ENCODE measurements at places on chromosomes 6 and 20. TPM values are rescaled to one million over a fixed set of nuclear protein-coding genes. Genes with fewer than 3 reads are reported as not detected.

The SLC22A3 gene
- 7.4 TPM for polyA plus RNA-seq

The DEFB132 gene
- polyA plus RNA-seq = 0.24 TPM

The BEND6 gene
- 0.86 TPM for polyA plus RNA-seq

The NKX2-4 gene
- not detected for polyA plus RNA-seq

The PTPRK gene
- 9.2 TPM for polyA plus RNA-seq

The PLEKHG1 gene
- 2.8 TPM for polyA plus RNA-seq

The VGLL2 gene
- polyA plus RNA-seq = not detected

The CDSN gene
- not detected for polyA plus RNA-seq

The PDE7B gene
- 4.6 TPM for polyA plus RNA-seq

The SPAG4 gene
- 13.1 TPM for polyA plus RNA-seq

The DUSP15 gene
- 143 TPM for polyA plus RNA-seq

The DZANK1 gene
- 3.9 TPM for polyA plus RNA-seq

The LPA gene
- not detected for polyA plus RNA-seq

The OVOL2 gene
- polyA plus RNA-seq = 4.1 TPM

The TMEM217 gene
- 0.67 TPM for polyA plus RNA-seq

The ATXN1 gene
- polyA plus RNA-seq = 4.2 TPM

The HTR1E gene
- not detected for polyA plus RNA-seq

The LY6G6D gene
- not detected for polyA plus RNA-seq

The SLC13A3 gene
- polyA plus RNA-seq = 241 TPM

The GGTLC1 gene
- polyA plus RNA-seq = not detected

The RAET1L gene
- polyA plus RNA-seq = not detected

The SLC22A2 gene
- 73.7 TPM for polyA plus RNA-seq

The SLC4A11 gene
- 14.8 TPM for polyA plus RNA-seq

The NKAIN4 gene
- 107 TPM for polyA plus RNA-seq

The KIF25 gene
- polyA plus RNA-seq = not detected

The GHRH gene
- polyA plus RNA-seq = not detected

The EDN1 gene
- polyA plus RNA-seq = 3.4 TPM

The HLA-DOB gene
- 1.9 TPM for polyA plus RNA-seq

The C6orf58 gene
- not detected for polyA plus RNA-seq

The FABP7 gene
- polyA plus RNA-seq = not detected

The PLCB4 gene
- 2.8 TPM for polyA plus RNA-seq

The CPNE5 gene
- polyA plus RNA-seq = 3.7 TPM

The HUS1B gene
- not detected for polyA plus RNA-seq

The C6orf52 gene
- 3.8 TPM for polyA plus RNA-seq

The PHACTR1 gene
- 3.3 TPM for polyA plus RNA-seq

The SLC22A7 gene
- 34.8 TPM for polyA plus RNA-seq

The TSBP1 gene
- not detected for polyA plus RNA-seq

The NRSN2 gene
- polyA plus RNA-seq = 50.0 TPM

The HTR1B gene
- polyA plus RNA-seq = 0.26 TPM

The PACRG gene
- polyA plus RNA-seq = 20.0 TPM

The PAK5 gene
- polyA plus RNA-seq = 0.22 TPM

The HSPA1A gene
- 209 TPM for polyA plus RNA-seq

The NECAB3 gene
- polyA plus RNA-seq = 35.6 TPM

The TRERF1 gene
- 1.5 TPM for polyA plus RNA-seq

The MUC21 gene
- not detected for polyA plus RNA-seq

The C6orf118 gene
- 0.67 TPM for polyA plus RNA-seq

The ASCC3 gene
- polyA plus RNA-seq = 7.7 TPM

The ADGB gene
- polyA plus RNA-seq = not detected

The THBS2 gene
- polyA plus RNA-seq = 2.7 TPM

The PABPC1L gene
- polyA plus RNA-seq = 24.4 TPM

The PPP1R3G gene
- polyA plus RNA-seq = 0.49 TPM

The SMLR1 gene
- polyA plus RNA-seq = 5.1 TPM

The ZBTB46 gene
- polyA plus RNA-seq = 4.5 TPM

The SLC52A3 gene
- 11.4 TPM for polyA plus RNA-seq

The OPRM1 gene
- polyA plus RNA-seq = not detected

The HMGCLL1 gene
- polyA plus RNA-seq = 2.0 TPM

The GMDS gene
- 49.6 TPM for polyA plus RNA-seq

The CALHM6 gene
- polyA plus RNA-seq = 2.4 TPM

The PRIM2 gene
- polyA plus RNA-seq = 3.0 TPM

Data from kidney (tissue), 22 donors.